ENCODE measurements at places on chromosomes 2 and 18.

- H3K4me1 ChIP-seq: peaks cover 87% of the 10 kb centered on the region
- H3K36me3 ChIP-seq: peaks cover 87% of the 10 kb centered on the region
- no peaks in the 10 kb centered on the region for H3K27me3 ChIP-seq
- peak overlapping the region; percentile 90 for H3K27ac ChIP-seq
- peak overlapping the region; percentile 91 for H3K4me3 ChIP-seq
- no peak for DNase-seq
Measured at GRCh38 chr2:237697586-237698357, 70.4 kb downstream of the LRRFIP1 start.

GRCh38 chr2:128646091-128646490 is 327.4 kb upstream of the HS6ST1 start:
- H3K27ac ChIP-seq: no peak overlapping the region
- H3K36me3 ChIP-seq: no peaks in the 10 kb centered on the region
- no peaks in the 10 kb centered on the region for H3K4me1 ChIP-seq
- peaks cover 23% of the 10 kb centered on the region for H3K27me3 ChIP-seq

DNA sequence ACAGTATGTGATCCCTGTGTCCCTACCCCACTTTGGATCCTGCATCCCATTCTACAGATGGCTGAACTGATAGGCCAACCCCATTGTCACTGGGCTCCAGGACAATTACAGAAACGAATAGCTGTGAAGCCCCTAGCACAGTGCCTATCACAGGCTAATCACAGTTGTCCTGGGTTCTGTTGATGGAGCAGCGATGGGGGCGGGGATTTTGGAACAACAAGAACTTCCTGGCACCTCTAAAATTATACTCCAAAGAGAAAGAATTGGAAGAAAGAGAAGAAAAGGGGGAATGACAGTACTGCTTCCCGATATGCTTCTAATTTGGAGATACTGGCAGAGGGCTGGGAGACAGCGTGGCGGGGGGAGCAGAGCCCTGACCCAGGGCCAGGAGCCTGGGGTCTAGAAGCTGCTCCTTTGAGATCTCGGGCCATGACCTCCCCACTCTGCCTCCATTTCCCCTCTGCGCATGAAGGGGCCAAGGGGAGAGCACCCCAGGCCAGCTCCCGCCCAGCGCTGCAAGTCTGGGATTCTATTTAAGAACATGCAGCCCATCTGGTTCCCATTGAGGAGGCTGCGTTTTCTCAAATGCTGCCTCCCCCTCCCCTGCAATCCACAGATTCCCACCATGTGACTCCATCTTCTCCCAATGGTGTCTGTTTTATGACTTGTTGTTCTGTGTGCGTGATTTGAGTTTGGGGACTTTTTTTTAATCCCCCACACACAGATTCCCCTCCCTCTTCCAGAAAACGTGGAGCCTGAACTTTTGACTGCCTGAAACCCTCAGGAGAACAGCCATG is 202.7 kb downstream of the CYP26B1 start:
- H3K36me3 ChIP-seq: no peaks in the 10 kb centered on the region
- DNase-seq: no peak
- no peak overlapping the region for H3K4me3 ChIP-seq
- H3K27me3 ChIP-seq: peaks cover 52% of the 10 kb centered on the region
- H3K27ac ChIP-seq: no peak overlapping the region

DNA sequence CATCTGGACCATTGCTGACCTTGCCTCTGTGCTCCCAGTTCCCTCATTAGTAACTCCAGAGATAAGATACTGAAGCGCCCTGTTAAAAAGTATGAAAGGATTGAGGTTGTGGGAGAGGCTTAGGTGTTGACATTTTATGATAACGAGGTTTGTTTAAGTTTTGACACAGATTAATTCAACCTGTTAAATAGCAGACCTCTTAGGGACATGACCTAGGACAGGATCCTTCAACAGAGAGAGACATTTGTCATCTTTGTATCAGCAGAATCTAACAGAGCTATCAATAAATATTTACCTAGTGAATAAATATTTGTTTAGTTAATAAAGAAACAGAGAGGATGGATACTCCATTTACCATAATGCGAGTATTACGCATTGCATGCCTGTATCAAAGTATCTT is 99.5 kb downstream of the DCC start:
- DNase-seq: no peak
- H3K27ac ChIP-seq: no peak overlapping the region
- no peaks in the 10 kb centered on the region for H3K4me1 ChIP-seq
- H3K36me3 ChIP-seq: no peaks in the 10 kb centered on the region

DNA sequence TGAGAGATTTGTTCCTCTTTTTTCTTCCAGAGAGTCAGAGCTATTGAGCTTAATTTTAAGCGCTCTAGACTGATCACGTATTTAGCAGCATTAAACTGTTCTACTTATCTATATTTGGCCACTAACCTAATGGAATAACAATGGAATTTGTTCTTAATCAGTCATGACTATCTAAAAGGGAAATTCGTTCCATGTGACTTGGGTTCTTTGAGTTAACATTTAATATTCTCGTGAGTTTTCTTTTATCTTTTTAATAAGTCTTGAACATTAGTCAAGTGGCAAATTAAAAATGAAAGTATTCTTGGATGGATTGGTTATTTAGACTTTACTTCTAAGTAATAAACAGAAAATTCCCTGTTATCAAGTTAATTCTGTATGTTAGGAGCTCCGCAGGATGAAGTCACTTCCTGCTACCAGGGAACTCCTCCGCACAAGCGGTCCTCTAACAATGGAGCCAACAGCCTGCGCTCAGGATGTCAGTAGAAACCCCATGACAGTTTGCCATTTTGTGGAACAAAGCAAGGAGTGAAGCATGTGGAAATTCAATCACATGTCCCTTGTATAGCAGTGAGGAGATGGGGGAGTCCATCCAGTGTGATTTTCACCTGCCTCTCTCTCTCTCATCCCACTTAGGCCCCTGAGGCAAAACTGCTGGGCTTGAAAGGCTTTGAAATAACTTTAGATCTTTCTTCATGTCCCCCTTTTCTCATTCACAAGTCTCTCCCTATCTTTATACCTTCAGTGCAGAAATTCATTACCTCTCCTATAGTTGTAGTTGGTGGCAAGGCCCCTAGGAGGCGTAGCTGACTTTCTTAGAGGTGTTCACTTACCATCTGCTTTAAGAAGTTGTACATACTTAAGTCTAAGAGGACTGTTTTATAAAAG is 138.1 kb downstream of the WDR7 start:
- H3K4me1 ChIP-seq: no peaks in the 10 kb centered on the region
- no peak overlapping the region for H3K4me3 ChIP-seq
- H3K27ac ChIP-seq: no peak overlapping the region
- H3K36me3 ChIP-seq: peaks cover 4% of the 10 kb centered on the region

DNA sequence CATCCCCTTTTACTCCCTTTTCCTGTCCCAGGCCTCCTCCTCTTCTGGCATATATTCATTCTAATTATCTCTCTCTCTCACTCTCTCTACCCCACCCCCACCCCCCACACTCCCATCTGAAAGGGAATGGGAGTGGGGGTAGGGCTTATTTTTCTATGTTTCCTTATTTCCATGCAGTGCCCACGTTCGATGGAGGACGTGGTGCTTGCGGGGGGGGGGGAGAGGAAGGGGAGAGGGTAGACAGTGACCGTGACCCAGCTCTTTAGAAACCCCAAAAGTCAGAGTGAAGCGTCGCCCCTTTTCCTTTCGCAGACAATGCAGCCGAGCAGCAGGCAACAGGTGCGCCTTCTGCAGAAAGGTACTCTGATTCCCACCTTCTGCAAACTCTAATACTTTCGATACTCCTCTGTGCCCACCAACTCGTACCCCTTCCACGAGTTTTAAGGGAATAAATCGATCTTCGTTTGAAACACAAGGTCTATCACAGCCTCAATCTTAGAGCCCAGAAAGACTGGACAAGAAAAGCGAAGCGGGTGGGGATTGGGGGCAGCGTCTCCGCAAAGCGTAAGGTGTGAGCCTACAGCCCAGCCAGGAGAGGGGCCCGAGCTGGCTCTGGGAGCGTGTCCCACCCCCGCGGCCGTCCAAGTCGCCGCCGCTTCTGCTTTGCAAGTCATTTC is 891 bp upstream of the NR4A2 start:
- peak; percentile 38 for DNase-seq
- peaks cover 47% of the 10 kb centered on the region for H3K4me1 ChIP-seq
- peak overlapping the region; percentile 98 for H3K4me3 ChIP-seq
- H3K36me3 ChIP-seq: peaks cover 79% of the 10 kb centered on the region
- peak overlapping the region; percentile 100 for H3K27ac ChIP-seq

DNA sequence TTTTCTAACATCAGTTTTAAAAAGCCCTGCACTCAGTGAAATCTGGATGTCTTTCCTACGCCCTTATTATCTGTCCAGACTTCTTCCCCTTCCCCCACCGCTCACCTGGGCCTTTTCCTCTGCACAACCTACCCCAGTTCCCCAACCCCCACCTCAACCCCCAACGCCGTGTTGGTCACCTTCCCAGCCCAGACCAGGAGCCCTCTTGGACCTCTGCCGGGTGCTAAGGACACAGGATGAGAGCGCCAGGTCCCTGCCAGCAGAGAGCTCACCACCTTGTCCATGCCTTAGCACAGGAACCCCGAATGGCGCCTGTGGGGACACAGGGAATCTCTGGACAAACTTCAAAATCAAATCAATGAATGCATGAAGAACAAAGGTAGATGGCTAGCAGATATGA is 966 bp upstream of the RBM43 start:
- no peak for DNase-seq
- peaks cover 20% of the 10 kb centered on the region for H3K4me1 ChIP-seq
- peaks cover 22% of the 10 kb centered on the region for H3K36me3 ChIP-seq
- H3K27ac ChIP-seq: peak overlapping the region; percentile 69

GRCh38 chr2:241814393-241814642 is 5.3 kb downstream of the NEU4 start:
- peaks cover 3% of the 10 kb centered on the region for H3K4me1 ChIP-seq
- peaks cover 5% of the 10 kb centered on the region for H3K36me3 ChIP-seq
- DNase-seq: no peak
- H3K27me3 ChIP-seq: no peaks in the 10 kb centered on the region
- H3K4me3 ChIP-seq: no peak overlapping the region

DNA sequence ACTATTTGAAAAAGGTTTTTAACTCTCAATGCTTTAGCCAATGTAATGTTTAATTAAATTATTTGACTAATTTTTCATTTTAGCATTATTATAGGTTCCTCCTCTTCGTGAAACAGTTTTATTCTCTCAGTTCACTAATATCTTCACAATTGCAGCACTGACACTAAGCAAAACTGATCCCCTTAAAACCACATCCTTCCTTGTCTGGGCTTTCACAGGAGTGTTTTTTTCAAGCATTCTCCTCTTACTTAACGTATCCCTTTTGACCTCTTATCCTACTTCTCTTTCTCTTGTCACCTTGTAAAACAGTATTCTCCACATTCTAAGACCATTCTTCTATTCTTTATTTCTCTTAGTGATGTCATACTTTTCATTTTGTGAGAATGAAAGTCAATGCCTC is 112.8 kb downstream of the DSC3 start:
- DNase-seq: no peak
- no peak overlapping the region for H3K4me3 ChIP-seq
- H3K36me3 ChIP-seq: no peaks in the 10 kb centered on the region
- H3K4me1 ChIP-seq: no peaks in the 10 kb centered on the region

DNA sequence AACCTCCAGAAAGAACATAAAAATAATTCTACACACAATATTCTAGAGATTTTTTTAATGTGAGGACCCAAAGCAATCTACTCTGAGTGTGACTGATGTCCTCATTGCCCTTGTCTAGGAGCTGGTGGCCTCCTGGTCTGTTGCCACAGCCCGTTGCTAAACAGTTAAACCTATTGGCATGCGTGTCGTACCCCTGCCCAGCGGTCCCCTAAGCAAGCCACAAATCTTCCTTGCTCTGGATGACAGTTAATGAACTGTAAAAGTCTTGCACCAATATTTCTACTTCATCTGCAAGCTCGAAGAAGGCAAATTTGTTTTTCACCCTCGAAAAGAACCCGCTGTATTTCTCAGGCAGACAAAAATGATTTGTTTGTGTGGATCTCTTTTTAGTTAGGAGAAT is 489.1 kb upstream of the MEX3C start:
- H3K36me3 ChIP-seq: no peaks in the 10 kb centered on the region
- no peak overlapping the region for H3K27ac ChIP-seq
- no peaks in the 10 kb centered on the region for H3K4me1 ChIP-seq
- no peak overlapping the region for H3K4me3 ChIP-seq
- DNase-seq: no peak
- no peaks in the 10 kb centered on the region for H3K27me3 ChIP-seq

DNA sequence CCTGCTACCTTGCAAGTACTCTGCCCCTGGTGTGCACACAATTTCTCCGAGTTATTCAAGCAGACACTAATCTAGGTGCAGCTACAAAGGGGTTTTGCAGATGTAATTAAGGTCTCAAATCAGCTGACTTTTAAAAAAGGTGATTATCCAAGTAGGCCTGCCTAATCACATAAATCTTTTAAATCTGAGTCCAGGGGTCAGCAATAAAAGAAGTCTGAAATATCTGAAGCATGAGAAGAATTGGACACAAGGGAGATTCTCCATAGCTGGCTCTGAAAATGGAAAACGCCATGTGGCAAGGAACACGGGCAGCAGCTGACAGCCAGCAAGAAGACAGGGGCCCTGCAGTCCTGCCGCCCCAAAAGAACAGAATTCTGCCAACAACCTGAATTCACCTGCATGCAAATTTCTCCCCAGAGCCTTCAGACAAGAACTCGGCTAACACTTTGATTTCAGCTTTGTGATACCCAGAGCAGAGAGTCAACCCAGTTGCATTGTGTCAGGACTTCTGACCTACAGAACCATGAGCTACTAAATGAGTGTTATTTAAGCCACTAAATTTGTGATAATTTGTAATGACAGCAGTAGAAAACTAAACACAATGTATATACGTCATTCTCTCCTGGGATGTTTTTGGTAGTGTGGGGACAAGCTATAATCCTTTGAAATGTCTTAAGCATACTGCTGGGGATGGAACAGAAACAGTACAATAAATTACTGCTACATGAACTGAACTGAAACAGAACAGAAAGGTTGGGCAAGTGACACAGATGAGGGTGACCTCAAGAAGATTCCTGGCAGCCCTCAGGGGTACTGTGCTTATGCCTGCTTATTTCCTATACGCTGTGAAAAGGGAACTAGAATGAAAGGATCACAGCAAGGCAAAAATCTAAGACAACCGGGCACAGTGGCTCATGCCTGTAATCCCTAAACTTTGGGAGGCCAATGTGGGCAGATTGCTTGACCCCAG is 3.2 kb downstream of the INO80C start:
- no peak overlapping the region for H3K4me3 ChIP-seq
- DNase-seq: no peak
- H3K36me3 ChIP-seq: peaks cover 8% of the 10 kb centered on the region
- no peaks in the 10 kb centered on the region for H3K27me3 ChIP-seq

GRCh38 chr2:17652681-17653394 is 100.8 kb downstream of the SMC6 start:
- no peak overlapping the region for H3K4me3 ChIP-seq
- no peaks in the 10 kb centered on the region for H3K4me1 ChIP-seq
- H3K36me3 ChIP-seq: no peaks in the 10 kb centered on the region
- no peak overlapping the region for H3K27ac ChIP-seq
- no peak for DNase-seq

DNA sequence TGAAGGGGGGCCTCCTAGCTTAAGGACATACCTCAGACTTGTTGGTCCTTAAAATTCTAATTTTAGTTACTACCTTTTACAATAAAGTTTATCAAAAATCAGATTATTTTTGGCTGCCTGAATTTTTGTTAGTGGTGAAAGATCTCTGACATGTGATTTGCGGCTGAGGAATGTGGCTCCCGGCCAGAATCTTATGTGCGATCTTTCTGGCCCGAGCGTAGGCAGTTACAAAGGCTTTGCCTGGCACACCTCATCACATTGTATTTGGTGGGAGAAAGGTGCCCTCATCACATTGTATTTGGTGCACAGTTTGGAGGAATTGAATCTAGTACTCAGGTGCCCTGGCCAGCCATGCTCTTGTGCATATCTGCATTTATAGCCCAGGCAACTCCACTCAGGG is 289.1 kb downstream of the GULP1 start:
- H3K27me3 ChIP-seq: no peaks in the 10 kb centered on the region
- H3K27ac ChIP-seq: no peak overlapping the region
- H3K36me3 ChIP-seq: no peaks in the 10 kb centered on the region
- H3K4me3 ChIP-seq: no peak overlapping the region
- H3K4me1 ChIP-seq: no peaks in the 10 kb centered on the region
- no peak for DNase-seq
